Testis (tissue), 5 donors: ENCODE measurements at places on chromosomes 7 and 10. TPM values are rescaled to one million over a fixed set of nuclear protein-coding genes. Genes with fewer than 3 reads are reported as not detected.

The GPR146 gene
- total RNA-seq = 14.2 TPM

The SORCS3 gene
- total RNA-seq = 1.7 TPM

The LIPM gene
- not detected for total RNA-seq

DNA sequence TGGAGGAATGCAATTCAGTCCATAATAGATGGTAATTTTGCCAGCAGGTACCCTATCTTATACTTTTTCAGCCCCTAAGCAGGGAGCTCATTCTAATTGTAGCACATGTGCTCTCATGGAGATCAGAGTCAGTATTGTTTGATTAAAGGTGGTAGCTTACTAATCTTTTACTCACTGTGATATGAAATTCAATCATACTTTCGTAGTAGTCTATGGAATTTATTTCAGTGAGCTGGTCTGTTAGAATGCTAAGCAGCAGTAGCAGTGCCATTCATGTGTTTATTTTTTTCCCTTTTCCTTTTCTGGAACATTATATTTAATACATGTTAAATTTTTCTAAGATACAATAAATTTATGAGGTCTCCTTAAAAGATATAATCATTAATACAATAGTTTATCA lies 109.0 kb downstream of the ST7 start:
- no peak overlapping the region for H3K4me3 ChIP-seq
- no peaks in the 10 kb centered on the region for H3K4me1 ChIP-seq
- no peak for DNase-seq
- H3K27me3 ChIP-seq = no peaks in the 10 kb centered on the region
- no peak overlapping the region for H3K27ac ChIP-seq
- H3K36me3 ChIP-seq = no peaks in the 10 kb centered on the region

- H3K27ac ChIP-seq = no peak overlapping the region
- H3K4me1 ChIP-seq = peaks cover 6% of the 10 kb centered on the region
- no peaks in the 10 kb centered on the region for H3K27me3 ChIP-seq
- H3K36me3 ChIP-seq = no peaks in the 10 kb centered on the region
Measured at GRCh38 chr10:42867571-42867970, 85.0 kb downstream of the BMS1 start.

DNA sequence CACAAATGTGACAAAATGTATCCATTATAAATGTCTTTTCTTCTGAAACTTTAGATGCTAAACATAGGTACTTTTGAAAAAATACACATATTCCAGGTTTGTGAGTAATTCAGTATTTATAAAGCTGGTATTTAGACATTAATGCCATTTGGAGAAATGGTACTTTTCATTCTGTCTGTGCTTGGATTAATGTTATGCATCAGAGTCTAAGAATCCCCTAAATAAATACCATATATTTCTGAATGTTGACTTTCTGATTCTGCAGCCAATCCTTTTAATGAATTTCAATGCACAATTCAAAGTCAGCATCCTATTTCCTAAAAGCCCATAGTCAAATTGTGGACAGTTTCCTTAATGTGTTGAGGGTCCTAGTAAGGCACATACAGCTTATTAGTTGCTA lies 145.0 kb downstream of the DKK1 start:
- no peaks in the 10 kb centered on the region for H3K36me3 ChIP-seq
- no peaks in the 10 kb centered on the region for H3K4me1 ChIP-seq
- H3K4me3 ChIP-seq = no peak overlapping the region
- H3K27ac ChIP-seq = no peak overlapping the region
- no peak for DNase-seq

DNA sequence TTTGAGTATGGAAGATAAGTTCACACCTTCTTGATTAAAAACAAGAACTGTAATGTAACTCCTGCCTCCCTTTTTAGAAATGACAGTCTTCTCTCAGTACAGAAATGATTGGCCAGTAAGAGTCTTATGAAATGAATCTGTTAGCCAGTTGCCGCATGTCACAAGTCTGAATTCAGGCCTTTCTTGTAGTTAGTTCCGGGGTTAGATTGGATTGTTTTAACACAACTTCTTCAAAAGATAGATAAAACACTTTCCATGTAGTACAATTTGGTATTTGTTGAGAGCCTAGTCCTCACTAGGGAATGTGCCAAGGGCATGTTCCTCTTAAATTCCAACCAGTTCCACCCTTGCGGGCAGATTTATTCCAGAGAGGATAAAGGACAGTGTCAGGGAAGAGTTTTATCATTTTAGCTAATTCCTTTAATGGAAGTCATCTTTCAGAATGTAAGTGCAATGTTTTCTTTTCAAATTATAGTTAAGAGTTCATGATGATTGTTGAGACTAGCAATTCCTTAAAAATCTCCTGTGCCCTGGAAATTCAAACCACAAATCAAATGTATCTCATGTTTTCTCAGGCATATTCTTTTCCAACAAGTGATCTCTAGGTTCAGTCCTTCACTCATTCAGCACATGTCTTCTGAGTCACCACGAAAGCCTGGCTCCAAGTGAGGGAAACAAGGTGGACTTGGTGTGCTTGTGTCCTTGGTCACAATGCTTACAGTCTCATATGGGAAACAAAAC lies 4.1 kb downstream of the FHIP2A start:
- H3K4me1 ChIP-seq = peaks cover 9% of the 10 kb centered on the region
- peak overlapping the region; percentile 40 for H3K27ac ChIP-seq
- H3K4me3 ChIP-seq = no peak overlapping the region
- no peaks in the 10 kb centered on the region for H3K27me3 ChIP-seq
- no peak for DNase-seq
- no peaks in the 10 kb centered on the region for H3K36me3 ChIP-seq

- no peak overlapping the region for H3K4me3 ChIP-seq
- H3K4me1 ChIP-seq = no peaks in the 10 kb centered on the region
- no peak overlapping the region for H3K27ac ChIP-seq
- no peak for DNase-seq
Measured at GRCh38 chr7:36273836-36274235, 115.8 kb upstream of the ANLN start.
